ENCODE measurements at places on chromosomes 2 and 18.

- no peak for DNase-seq
These were observed 336.5 kb downstream of the TNS1 start for GRCh38 chr2:217666338-217666737.

DNA sequence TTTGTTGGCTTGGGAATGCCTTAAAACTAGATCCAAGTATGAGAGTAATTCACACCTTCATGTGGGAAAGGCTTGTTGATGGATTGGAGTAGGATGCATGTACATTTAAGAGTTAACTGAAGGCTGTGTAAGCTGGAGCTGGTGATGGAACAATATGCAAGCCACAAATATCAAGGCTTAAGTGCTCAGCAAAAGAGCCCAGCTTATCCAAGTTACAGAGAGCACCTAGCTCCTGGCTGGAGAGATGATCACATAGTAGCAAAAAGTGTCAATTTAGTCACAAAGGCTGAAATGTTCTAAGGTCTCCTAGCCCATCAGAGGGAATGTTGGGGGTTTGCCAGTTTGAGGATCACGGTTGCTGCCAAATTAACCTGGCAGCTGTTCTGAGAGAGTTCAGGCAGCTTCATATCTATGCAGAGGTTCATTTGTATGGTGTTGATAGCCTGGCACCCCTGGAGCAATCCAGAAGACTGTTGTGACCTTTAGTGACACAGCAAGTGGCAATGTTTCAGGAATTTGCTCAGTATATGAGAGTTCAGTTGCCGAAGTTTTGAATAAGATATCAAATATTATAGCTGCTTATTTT, 228.2 kb downstream of the DOK6 start:
- no peak for DNase-seq

GRCh38 chr18:8516371-8517250, 92.6 kb upstream of the RAB12 start:
- no peak for DNase-seq

- no peak for DNase-seq
These were observed 190.4 kb upstream of the STK17B start for GRCh38 chr2:196361606-196362326.

DNA sequence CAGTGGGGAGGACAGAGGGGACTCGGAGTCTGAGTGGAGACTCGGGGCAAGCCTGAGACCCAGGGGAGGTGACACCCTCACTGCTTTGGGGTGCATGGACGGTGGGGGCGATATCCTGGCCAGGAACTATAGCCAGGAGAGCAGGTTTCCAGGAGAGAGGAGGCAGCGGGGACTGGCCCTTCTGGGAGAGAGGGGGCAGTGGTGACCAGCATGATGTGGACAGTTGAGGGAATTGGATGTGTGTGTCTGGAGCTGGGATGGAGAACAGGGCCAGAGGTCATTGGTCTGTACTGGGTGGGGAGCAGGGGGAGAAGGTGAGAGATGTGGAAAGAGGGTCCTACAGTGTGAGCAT, 63.6 kb downstream of the ACKR3 start:
- no peak for DNase-seq

DNA sequence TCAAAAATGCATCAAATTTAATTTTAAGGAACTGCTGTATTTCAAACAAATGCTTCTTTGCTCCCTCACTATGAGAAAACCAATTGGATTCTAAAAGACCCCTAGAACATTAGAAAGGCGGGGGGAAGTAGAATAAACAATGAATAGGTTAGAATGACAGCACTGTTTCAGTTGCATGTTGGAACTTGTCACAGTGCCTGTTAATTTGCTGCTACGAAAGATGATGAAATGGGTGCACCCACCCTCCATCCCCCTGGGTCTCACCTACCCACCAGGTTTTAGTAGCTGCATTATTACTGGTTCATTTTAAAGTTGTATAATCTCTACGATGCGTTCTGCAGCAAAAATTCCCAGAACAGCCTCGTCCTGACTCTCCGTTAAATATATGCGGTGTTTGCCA, 193.0 kb upstream of the COPS8 start:
- DNase-seq = no peak

DNA sequence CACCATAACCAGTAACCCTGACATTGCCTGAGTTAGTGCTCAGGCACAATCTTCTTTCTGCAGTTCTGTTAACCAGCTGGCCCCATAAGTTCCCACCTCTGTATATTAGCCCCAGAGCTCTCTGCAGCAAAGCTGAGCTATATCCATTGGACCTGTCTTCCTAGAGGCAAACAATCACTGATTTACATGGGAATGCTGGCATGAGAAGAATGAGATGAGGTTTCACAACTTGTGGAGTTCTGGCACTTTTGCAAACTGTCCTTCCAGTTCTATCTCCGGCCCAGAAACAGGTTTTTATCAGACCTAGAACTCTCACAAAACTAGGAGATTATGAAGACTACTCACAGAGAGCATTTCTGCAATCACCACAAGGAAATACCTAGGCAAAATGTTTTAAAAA, 7.9 kb upstream of the CCBE1 start:
- DNase-seq = no peak

DNA sequence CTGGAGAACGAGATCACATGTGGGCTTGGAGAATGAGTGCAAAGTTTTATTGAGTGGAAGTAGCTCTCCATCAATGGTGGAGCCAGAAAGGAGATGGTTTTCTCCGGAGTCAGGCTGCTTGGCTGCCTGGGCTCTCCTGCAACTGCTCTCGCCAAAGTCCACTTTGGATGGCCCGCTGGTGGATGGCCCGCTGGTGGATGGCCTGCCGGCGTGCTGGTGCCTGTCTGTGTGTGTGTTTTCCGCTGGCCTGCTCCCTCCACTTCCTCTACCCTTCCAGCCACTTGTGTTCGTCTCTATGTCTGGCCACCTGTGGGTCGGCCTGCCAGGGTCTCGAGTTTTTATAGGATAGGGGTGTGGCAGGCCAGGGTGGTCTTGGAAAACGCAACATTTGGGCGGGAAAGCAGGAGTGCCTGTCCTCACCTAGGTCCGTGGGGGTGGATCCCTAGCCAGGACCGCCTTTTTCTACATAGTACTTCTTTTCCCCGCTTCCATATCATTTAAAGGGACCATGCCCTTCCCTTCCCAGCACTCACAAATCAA, 1292.1 kb upstream of the PIK3C3 start:
- no peak for DNase-seq

- no peak for DNase-seq
These were observed 8.1 kb upstream of the DUSP2 start for GRCh38 chr2:96153291-96153713.

- DNase-seq = no peak
These were observed 192.2 kb upstream of the PXDN start for GRCh38 chr2:1936427-1936980.

GRCh38 chr2:99998651-99999320, 143.6 kb downstream of the AFF3 start:
- no peak for DNase-seq

DNA sequence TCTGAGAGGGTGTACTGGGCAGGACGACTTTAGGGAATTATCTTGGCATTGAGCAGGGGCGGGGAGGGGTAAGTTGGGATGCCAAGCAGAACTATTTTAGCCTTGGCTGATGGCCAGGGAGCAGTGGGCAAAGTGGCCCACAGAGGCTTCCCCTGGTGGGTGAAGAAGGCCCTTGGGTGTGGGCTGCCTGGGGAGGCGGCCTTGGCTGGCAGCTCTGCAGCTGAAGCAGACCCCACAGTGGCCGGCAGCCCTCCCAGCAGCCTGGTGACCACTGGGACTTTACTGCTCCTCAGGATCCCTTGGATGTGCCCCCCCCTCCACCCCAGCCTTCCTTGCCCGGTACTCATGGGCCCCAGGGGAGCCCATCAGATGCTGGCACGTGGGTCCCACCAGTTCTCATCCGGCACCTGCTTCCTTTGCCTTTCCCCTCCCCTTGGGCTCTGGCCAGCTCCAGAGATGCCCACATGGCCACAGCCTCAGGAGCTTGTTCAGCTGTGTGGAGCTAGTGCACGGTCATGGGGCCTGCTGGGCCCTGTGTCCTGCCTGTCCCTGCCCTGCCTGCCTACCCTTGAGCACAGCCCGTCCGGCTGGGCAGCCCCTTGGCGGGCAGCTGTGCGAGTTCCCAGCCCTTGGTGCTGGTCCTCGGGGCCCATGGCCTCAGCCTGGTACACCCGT, 122.1 kb upstream of the HS6ST1 start:
- DNase-seq = no peak

DNA sequence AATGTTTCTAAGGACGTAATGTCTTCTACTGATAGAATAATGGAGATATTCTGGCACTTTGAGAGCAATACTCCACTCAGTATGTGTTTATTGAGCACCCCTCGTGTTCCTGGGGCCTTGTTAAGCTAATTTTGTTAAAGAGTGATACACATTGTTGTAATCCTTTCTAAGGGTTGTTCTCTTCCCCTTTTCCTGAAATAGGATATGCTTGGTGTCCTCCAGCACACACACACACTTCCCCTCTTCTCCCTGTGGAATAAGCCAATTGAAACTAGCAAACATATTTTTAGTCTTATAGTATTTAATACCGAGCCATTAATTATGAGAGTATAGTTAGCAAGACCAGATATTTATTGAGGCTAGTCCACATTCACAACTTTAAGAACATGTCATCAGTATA, 114.1 kb downstream of the CRIM1 start:
- no peak for DNase-seq

DNA sequence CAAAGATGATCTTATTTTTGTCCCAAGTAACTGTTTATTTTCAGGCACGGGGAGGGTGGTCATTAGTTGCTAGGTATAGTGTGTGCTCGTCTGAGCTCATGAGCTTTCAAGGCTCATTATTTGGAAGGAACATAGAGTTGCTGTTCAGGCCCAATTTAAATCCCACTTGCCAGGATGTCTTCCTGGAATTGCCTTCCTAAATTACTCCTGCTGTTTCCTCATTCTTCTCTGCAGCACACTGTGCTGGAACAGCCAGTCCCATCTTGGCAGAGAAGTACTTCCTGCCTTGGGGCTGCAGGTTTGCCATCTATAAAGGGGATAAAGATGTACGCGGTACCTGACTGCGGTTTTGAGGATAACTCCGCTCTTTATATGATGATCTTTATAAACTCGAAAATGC, 37.3 kb downstream of the GREB1 start:
- no peak for DNase-seq

DNA sequence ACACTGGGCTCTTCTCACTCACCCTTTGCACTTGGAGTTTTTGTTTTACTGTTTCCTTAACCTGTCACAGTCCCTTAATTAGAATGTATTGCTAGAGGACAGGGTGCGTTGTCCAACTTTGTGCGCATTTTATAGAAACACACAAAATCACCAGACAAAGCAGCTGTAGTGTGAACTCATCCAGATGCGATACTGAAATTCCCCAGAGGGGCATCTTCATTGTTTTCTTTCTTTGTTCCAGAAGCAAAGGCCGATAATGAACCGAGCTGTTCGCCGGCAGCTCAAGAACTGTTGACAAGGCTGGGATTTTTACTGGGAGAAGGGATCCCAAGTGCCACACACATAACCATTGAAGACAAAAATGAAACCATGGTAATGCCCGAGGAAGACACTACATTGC, 137.6 kb downstream of the WDSUB1 start:
- no peak for DNase-seq

DNA sequence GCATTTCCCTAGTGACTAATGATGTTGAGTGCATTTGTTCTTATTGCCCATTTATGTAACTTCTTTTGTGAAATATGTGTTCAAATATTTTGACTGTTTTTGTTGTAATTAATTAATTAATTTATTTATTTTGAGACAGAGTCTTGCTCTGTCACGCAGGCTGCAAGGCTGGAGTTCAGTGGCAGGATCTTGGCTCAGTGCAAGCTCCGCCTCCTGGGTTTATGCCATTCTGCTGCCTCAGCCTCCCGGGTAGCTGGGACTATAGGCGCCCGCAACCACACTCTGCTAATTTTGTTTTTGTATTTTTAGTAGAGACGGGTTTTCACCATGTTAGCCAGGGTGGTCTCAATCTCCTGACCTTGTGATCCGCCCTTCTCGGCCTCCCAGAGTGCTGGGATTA, 71.9 kb downstream of the TAF4B start:
- no peak for DNase-seq

DNA sequence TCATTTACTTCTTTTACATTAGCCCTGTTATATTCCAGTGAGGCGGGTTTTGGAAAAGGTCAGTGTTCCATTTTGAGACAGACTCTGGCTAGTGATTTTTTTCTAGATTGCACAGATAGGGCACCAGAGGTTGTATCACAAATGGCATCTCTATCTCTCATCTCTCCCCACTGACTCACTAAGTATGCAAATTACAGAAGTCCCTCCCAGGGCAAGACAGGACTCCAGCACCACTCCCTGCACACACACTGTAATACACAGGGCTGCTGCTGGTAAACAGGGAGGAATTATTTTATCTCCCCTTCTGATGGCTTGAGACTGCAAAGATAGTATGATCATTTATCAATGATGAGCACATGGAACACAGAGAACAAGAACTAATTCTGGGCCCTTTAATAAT, 46.2 kb downstream of the AKAIN1 start:
- no peak for DNase-seq

DNA sequence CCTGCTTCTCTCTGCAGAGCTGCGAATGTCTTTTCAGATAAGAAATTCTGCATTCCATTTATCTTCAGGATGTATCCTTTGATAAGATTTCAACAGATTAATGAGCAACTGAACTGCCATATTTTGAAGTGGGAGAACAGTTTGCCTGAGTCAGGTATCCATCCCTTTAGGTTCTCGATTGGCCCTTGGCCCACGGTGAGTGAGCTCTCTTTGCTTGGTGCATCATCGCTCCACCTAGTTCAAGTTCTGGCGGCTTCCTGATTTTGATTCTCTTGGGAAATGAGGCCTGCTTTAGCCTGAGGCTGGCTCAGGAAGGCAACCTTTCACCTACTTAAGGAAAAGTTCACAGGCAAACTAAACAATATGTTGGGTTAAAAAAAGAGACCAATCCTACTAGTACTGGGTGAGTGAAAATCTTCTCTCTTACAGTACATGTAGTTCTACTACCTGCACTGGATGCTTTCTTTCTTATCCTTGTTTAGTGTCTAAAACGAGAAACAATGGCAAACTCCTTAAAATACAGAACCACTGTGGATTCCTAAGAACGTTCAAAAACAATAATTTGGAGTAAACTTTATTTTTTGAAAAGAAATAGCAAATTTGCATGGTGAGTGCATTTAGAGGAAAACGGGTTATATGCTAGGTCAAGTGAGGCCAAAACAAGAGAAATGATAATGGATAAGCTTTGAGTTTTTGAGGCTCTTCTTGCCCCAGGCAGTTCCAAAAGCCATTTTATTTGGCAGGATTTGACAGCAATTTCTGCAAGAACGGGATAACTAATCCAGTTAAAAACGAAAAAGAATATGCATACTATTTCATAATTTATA, 837 bp upstream of the ACSL3 start:
- no peak for DNase-seq

DNA sequence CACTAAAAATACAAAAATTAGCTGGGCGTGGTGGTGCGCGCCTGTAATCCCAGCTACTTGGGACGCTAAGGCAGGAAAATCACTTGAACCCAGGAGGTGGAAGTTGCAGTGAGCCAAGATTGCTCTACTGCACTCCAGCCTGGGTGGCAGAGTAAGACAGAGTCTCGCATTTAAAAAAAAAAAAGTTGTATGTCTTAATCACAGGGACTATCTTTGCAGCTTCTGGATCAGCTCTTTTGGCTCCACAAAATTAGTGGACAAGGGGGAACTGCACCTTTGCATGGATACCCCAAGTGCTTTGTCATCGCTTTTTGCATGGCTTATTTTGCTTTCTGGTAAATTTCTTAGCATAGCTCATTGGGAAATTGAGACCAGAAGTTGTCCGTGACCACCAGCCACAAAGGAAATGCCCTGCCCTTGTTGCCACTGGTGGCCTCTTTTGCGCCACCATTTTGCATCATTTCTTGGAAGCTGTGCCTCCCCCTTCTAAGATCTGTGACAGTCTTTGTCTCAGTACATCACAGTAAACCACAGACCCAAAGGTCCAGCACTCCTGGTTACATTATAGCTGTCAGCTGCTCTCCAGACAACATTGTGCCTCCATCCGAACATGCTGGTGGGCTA, 43.9 kb upstream of the PCBP1 start:
- no peak for DNase-seq

- no peak for DNase-seq
These were observed 303.6 kb downstream of the NDUFA10 start for GRCh38 chr2:239721531-239721930.

Measured in stimulated activated CD8-positive, alpha-beta memory T cell treated with anti-CD3 and anti-CD28 coated beads, Interleukin-4, amount 100 ng/mL, for 1 hour (primary cell).